ENCODE measurements at places on chromosomes 2 and 18.

GRCh38 chr18:37568671-37569070 lies 3.1 kb upstream of the CELF4 start:
- no peak for DNase-seq

DNA sequence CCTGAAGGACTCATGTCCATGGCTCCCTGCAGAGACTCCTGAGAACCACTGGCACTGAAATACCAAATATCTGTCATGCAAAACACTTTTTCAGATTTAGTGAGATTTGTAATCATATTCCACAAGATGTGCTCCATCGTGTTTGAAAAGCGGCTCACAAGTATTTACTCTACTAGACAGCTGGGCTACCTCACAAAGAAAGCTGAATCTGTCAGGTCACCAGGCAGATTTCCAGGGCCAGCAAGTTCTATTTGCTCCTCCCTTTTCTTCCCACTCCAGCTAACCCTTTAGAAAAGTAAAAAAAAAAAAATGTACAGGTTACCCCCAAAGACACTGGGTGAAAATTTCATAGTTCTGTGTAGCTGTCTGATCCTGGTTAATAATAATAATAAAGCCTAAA lies 22.9 kb downstream of the WIPF1 start:
- DNase-seq = no peak

DNA sequence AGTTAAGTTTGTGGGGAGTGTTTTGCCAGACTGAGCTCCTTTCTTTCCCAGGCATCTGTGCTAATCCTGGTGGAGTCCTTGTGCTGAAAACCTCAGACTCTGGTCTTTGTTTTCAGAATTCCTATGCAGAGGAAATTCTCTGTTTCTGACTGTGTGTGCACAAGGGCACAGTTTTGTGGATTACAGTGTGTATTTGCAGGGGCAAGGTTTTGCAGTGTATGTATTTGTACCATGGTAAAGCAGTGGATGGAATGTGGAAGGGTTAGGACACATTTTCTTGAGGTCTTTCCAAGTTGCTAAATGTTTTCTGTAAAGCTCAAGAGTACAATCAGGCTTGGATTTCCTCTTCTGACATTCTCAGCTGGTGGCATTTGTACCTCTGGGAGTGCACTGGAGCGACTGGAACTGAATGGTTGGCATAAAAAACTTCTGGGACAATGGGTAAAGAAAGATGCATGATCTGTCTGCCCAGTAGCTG lies 139.5 kb upstream of the RND3 start:
- no peak for DNase-seq

GRCh38 chr2:46490521-46491141 lies 11.3 kb downstream of the TMEM247 start:
- peak; percentile 21 for DNase-seq

GRCh38 chr18:76357585-76358260 lies 137.3 kb downstream of the ZNF516 start:
- DNase-seq = no peak

DNA sequence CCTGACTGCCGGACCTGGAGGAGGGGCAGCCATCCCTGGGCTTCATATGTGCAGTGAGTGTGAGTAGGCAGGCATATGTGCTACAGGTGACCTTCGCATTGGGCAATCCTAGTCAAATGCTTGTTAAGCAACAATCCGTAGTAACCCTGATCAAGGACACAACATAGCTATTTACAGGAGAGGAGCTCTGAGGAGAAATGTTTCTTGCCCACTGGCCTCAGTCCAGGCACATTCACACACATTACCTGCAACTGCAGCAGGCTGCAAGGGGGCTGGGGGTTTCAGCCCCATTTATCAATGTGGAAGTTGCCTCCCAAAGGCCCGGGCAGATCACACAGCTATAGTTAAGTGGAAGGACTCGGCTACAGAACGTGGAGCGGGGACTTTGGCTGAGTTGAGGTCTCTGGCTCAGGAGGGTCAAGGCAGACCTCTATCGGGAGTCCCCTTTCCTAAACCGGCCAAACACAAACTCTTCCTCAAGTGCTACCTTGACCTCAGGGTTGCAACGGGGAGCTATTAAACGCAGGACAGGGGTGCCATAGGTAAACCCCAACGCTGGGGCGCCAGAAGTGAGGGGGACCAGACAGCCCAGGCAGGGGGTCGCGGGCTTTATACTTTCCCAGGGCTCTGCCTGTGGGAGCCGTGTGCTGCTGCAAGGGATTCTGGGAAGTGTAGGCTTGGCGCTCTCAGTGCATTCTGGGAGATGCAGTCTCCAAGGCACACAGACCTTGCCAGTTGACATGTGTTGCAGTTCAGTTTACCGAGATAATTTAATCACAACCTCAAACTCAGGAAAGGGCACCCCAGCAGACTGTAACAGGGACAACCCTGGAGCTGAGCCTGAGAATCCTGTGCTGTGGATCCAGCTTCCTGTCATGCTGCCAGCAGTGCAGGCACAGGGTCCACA lies 9.4 kb downstream of the KHK start:
- DNase-seq = peak; percentile 81

- no peak for DNase-seq
Measured at GRCh38 chr2:56113382-56113975, 70.3 kb upstream of the CCDC85A start.

DNA sequence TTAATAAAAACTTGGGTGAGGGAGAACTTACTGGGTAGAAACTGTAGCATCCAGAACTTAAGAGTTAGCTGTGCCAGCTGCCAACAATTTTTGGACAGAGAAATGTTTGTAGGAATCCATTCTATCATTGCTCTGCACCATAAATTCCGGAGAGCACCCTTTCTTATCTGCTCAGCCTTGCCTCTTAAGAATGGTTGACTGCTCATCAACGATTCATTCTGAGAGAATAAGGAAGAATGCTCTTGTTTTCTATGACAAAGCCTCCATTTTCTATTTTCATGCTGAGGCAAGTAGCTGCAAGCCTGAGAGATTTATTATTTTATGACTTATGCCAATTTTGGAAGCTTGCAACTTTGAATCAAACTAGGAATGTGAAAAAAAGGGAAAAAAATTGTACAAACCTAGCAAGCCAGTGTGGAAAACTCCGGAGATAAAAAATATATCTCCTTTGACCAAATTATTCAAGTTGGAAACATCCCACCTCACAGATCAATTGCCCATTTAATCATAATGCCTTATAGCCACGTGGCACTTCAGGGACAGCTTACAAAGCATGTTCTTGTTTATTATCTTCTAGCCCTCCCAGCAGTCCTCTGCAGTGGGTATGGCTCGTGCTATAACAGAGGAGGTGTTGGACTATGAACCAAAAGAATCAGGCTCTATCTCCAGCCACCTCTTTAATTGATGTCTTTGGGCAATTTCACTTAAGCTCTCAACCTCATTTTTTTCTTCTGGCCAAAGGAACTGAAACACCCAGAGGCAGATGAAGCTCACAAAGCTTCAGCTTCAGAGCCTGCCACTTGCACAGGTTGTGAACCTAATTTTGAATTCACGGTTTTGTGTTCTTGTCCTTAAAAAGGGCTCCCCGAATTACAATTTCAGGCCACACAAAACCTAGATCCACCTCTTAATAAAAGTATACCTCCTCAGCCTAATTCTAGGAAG lies 40.9 kb upstream of the ATL2 start:
- DNase-seq = peak; percentile 88

DNA sequence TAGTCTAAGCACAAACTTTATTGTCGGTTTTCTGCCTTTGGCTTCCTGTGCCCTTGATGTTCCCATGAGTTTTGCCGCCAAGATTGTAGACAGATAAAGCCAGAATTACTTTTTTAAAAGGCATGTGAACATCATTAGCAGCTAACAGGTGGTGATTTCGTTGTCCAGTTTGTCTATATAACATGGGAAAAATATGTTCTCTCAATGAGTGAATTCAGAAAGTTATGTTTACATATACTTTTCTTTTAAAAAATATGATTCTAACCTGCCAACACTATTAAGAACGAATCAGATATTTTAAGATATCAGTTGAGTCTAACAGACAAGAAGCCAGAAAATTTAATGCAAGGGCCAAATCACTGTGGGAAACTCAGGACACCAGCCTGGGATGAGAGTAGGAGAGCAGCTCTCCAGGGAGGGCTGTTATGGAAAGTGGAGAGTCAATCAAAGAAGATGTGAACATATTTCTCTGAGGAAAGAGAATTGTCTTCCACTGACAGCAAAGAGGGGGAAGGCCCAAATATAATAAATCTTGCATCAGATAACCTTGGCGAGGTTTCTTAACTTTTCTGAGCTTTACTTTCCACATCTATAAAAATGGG lies 311.3 kb downstream of the ARHGAP15 start:
- DNase-seq = no peak

Measured in large intestine (tissue), 12 donors.